Lung microvascular endothelial cell (primary cell): ENCODE measurements at places on chromosomes 4 and X.

- no peak for DNase-seq
These were observed 93.2 kb downstream of the ARSF start for GRCh38 chrX:3134316-3134945.

- DNase-seq = no peak
These were observed 63.0 kb downstream of the ARHGAP10 start for GRCh38 chr4:147794787-147795413.

DNA sequence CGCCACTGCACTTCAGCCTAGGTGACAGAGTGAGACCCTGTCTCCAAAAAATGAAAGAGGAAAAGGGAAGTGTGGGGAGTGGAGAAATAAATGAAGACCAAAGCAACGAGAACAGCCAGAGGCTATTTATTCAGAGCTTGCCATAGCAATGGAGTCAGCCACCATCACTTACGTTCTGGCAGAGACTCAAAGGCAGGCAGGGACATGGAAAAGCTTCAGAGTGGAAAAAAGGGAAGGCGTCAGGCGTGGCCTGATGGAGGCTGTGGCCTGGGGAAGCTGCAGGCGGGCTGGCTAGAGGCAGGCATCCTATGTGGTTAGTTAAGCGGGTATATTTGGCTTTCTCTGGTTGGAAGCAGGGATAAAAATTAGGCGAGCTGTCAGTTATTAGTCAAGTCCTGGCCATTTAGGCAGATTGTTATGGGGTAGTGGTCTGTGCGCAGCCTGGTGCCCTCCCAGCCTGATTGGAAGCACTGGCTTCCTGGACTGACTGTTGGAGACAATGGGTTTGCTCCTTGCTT, 73.3 kb downstream of the DCTD start:
- no peak for DNase-seq

GRCh38 chr4:66059556-66059955, 389.3 kb upstream of the EPHA5 start:
- DNase-seq = no peak

GRCh38 chrX:102745857-102746584, 25.5 kb downstream of the GPRASP3 start:
- DNase-seq = peak; percentile 5

GRCh38 chrX:32966821-32967355, 244.5 kb downstream of the DMD start:
- DNase-seq = no peak

- no peak for DNase-seq
These were observed 615.8 kb downstream of the TRAM1L1 start for GRCh38 chr4:116469582-116469981.
